Kidney (tissue), 22 donors: ENCODE measurements at places on chromosomes 3 and 15. TPM values are rescaled to one million over a fixed set of nuclear protein-coding genes. Genes with fewer than 3 reads are reported as not detected.

SYNPR gene
- total RNA-seq, result not detected

LRTM1 gene
- not detected for total RNA-seq

KPNA1 gene
- 64.5 TPM for total RNA-seq

GRCh38 chr15:48624700-48625099 lies 20.8 kb downstream of the FBN1 start:
- no peak for DNase-seq

DNA sequence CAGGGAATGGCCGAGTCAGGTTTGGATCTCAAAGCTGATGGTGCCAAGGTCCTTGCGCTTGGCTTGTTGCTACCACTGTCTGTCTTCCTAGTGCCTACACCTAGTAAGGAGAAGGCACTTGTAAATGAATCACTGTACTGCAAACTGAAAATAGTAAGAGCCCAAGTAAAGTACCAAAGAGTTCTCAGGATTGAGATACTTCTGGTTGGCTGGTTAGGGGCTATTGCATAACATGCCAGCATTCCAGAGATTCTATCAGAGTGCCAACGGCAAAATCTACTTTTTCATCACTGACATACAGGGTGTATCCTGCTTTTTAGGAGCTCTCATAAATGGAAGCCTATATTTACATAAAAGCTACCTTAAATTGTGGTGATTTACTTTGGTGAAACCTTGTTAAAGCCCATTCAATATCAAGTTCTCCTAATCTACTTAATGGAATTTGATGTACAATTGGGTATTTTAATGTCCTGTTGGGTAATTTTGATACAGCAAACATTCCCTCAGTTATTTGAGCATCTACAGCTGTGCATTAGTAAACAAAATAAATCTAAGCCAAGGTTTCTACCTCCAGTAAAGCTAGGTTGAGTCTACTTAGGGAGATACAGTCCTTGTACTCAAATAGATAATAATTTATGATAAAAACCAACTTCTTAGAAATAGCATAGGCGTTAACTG lies 30.7 kb upstream of the CHD2 start:
- DNase-seq, result no peak

GRCh38 chr3:161413127-161413854 lies 42.0 kb upstream of the SPTSSB start:
- DNase-seq, result no peak

DNA sequence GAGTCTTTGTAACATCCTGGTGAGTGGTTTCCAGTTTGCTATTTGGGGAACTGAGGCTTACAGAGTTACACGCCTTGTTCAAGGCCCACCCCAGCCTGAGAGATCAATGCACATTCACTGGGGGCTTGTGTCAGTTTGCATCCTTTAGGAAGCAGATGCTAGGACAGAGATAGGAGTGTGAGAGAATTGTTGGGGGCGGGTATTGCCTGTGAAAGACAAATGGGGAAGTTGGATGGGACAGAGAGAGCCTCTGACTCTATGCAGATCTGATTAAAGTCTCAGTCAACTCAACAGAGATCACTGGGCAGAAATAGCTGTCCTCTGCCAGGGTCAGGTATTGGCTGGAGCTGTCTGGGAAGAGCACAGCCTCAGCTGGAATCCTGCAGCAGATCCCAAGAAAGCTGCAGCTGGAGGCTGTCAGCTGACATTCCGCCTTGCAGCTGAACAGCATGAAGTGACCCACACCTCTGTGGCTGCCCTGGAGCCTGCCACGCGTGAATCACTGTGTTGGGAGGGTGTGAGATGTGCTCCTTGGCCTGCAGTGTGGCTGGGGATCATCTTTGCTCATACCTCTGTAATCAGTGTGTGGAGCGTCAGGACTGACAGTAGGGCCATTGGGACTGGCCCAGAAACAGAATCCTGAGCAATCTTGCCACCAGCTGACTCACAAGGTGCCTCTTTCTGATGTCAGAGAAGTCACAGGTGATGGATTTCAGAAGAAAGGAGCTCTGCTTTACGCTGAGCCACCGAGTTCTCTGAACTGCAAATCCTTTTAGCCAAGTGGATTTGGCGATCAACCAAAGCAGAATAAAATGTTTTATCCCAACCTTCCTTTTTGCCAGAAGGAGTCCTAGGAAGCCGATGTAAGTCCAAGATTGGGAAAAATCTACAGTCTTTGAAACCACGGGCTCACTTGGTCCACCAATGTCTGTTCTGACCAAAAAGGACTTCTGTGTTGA lies 284.1 kb upstream of the LRRFIP2 start:
- DNase-seq, result no peak

- no peak for DNase-seq
These were observed 4.0 kb downstream of the VILL start for GRCh38 chr3:37994639-37994972.

DNA sequence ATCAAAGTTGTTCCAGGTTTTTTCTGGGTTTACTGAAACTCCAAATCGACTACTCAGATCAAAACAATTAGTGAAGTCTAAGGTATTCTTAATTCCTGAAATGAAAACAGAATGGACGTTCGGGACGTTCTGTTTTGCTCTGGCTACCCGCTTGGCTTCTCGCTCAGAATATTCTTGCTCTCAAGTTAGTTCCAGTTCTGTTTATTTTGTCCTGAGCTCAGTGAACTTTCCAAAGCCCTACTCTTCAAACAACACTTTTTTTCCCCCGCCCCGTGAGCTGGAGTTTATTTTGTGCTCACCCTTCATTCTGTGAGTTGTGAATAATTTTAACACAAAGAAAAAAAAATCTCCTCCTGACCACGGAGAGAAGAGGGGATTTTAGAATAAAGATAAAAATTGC lies 72.6 kb downstream of the SAMMSON start:
- no peak for DNase-seq
